Activated gamma-delta T cell (primary cell): ENCODE measurements at places on chromosomes 3 and 15.

GRCh38 chr3:184694133-184694665, 17.7 kb downstream of the MAGEF1 start:
- DNase-seq, result no peak

- DNase-seq, result peak; percentile 13
Observed at GRCh38 chr3:42443819-42444436, 33.5 kb upstream of the LYZL4 start.

DNA sequence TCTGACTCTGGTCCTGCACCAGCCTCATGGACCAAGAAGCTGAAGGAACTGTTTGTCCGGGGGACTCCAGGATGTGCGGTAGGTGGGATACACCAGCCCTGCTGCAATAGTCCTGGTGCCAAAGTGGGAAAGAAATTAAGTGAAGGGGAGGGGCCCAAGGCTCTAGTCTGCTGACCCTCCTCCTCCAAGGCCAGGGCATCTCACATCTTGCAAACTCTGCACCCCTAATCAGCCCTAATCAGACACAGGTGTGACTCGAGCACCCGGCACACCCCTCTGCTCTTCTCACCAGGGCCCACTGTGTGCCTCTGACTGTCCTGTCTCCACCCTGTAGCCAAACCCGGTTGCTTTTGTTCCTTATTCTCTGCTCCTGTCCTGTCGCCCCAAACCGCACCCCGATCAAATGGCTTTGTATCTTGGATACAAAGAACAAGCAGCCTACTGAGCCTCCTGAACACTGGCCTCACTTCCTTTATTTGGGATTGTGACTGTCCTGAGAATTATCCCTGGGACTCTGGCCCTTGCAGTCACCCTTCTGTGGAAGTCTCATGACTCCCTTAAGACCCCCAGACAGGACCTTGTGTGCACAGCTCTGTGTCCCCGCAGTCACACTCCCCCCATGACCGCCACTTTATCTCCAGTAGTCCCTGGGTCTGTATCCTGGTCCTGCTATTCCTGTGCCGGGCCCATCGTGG, 26.7 kb upstream of the SLC41A3 start:
- no peak for DNase-seq

- DNase-seq, result no peak
Observed at GRCh38 chr3:107221856-107222255, 155.4 kb upstream of the CCDC54 start.

DNA sequence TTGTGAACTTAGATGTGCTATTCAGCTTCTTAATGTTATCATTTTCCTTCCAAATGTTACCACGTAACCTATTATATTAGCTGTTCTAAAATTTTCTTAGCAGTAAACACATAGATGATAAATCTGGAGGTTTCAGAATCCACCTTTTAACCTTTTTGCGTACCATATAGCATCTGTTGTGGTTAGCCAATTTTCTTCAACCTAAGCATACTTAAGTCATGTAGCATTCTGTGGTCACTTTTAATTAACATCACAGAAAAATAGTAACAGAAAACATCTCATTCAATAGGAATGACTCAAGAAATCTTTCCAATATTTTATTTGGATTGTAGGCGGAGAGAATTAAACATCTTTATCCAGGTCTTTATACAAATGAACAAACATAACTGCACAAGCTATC, 1465.3 kb upstream of the GBE1 start:
- no peak for DNase-seq

DNA sequence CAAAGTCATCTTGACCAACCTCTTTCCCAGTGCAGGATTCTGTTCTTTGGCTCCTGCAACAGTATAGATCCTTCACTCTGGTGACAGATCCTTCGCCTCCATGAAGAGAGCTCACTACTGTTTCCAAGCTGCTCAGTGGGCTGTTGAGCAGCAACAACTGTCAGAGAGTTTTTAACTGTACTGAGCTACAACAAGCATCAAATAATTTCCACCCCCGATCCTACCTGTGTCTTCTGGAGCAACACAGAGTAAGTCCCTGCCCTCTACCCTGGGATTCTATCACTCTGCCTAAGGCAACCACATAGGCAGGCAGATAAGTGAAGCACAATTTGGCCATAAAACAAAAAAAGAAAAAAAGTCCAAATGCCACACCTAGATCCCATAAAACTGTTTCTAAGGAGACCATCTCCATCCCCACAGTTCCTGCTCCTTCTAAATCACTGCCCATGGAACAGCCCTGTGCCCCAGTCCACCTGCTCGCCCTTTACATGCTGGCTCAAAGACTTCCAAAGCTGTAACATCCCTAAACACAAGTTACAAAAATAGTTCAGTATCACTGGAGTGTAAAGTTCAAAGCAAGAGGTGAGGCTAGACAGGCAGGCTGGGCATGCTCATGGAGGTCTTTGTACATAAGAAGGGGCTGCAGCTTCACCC, 37.8 kb upstream of the ANPEP start:
- no peak for DNase-seq

GRCh38 chr15:66733976-66734375, 31.9 kb downstream of the SMAD6 start:
- no peak for DNase-seq

- no peak for DNase-seq
Observed at GRCh38 chr3:194070220-194070633, 65.7 kb upstream of the HES1 start.

GRCh38 chr15:85667491-85668424, 127.0 kb downstream of the KLHL25 start:
- DNase-seq, result no peak

DNA sequence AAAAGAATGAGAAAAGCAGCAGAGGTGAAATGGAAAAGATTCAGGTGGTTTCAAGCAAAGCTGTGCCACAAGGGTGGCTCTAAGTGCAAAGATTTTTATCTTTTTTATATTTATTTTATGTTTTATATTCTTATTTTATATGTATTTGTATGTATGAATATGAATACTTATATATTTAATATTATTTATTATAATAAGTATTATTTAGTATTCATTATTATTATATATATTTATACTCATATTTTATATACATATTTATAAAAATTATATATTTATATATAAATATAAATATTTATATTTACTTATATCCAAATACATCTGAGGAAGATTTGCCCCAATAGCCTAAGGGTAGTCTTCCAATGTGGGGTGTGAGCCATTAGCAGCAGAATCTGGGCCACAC, 1002.0 kb downstream of the CADM2 start:
- DNase-seq, result no peak

- DNase-seq, result no peak
Observed at GRCh38 chr3:170692720-170693119, 106.8 kb upstream of the SLC7A14 start.

DNA sequence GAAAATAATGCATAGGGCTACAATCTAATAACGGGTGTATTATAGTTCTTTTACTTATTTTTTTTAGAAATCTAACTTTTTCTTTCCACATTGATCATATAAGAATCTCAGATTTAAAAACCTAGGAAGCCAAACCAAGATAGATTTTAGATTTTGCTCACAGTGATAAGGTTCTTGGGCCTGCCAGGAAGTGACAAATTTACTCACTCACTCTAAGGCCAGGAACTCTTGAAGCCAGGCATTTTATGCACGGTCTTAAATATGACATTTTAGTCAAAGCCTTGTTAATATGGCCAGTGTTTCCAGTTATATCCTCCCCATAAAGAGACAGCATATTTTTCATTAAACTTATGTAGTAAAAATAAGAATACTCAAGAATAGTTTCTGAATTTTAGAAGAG, 271.4 kb downstream of the SQOR start:
- DNase-seq, result no peak

GRCh38 chr3:172089250-172089649, 49.9 kb downstream of the FNDC3B start:
- DNase-seq, result no peak
